CD14-positive monocyte (primary cell): ENCODE measurements at places on chromosomes 12 and 14. TPM values are rescaled to one million over a fixed set of nuclear protein-coding genes. Genes with fewer than 3 reads are reported as not detected.
A peak's percentile ranks its signal among the peaks of the same experiment; 100 is the strongest.

DNA sequence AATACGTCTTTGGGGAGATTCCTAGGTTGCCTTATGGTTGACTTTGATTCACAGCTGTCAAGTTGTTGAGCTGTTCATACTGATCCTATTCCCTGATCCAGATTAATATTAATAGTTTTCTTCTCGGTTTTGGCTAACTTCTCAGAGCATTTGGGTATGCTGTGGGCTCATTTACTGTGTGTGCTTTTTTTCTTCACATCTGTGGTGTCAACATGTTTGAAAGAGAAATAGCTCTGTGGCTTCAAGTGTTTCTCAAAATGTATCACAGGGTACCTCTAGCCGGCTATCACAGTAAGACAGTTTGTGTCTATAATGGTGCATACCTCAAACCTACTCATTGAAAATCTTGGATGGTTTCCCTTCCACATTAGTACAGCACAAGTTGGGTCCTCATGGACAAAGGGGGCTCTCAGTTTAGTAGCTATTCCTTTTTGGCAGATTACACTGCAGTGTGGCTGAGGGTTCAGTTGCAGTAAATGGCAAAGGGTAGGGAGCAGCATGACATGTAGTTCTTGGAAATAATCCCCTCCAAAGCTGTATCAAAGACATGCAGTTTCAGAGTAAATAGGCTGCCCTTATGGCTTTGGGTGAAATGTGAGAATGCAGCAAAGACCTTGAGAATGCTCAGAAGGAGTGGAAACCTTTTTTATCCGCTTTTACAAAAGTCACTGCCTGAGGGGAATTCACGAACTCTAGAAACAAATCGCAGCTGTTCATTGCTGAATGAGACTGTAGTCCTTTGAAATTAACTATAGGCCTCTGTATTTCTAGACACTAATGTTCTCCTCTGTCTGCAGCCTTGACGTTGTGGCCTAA is 102.4 kb upstream of the ATF1 start:
- DNase-seq: no peak

DNA sequence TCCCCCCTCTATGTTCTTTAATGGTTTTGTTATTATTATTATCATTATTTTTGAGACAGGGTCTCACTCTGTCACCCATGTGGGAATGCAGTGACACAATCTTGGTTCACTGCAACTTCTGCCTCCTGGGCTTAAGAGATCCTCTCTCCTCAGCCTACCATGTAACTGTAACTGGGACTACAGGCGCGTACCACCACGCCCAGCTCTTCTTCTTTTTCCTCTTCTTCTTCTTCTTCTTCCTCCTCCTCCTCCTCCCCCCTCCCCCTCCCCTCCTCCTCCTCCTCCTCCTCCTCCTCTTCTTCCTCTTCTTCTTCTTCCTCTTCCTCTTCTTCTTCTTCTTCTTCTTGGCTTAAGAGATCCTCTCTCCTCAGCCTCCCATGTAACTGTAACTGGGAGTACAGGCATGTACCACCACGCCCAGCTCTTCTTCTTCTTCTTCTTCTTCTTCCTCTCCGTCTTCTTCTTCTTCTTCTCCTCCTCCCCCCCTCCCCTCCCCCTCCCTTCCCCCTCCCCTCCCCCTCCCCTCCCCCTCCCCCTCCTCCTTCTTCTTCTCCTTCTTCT is 5.4 kb upstream of the KRT7 start:
- DNase-seq: peak; percentile 56

- no peak for DNase-seq
Measured at GRCh38 chr12:107512391-107512790, 173.2 kb upstream of the PWP1 start.

GRCh38 chr12:109170324-109170723 is 53.9 kb downstream of the ACACB start:
- peak; percentile 67 for DNase-seq

DNA sequence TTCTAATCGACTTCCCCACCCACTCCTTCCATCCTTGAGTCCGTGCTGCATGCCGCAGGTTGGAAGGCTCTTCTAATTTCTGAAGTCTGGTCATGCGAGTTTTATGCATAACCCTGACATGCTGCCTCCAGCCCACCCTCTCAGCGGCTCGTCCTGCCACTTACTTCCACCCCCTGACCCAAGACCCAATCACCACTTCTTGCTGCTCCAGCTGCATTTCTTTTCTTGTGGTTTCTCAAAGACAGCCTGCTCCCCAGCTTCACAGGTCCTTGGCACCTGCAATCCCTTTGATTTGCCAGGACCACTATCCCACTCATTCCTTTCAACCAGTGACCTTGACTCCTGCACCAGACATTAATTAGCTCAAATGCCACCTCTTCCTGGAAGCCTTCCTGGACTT is 486.7 kb downstream of the VRK1 start:
- no peak for DNase-seq

GRCh38 chr14:68250927-68251768 is 431.6 kb downstream of the RAD51B start:
- no peak for DNase-seq

- DNase-seq: no peak
Measured at GRCh38 chr12:123516216-123516780, 17.2 kb downstream of the RILPL1 start.

DNA sequence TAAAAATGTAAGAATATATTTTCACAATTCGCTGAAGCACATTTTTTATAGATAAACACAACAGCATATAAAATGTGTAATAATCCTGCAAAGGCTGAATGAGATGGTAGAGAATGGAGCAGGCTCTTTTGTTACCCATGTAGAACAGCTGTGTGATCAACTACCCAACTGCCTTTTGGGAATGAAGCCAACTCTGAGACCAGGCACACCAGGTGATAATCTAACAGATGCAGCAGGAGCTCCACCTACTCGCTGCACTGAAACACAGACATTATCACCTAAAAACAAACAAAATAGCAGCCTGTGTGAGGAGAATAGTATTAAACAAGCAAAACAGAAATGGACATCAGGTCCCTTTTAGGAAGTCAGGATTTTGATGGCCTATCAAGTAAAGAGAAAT is 183.3 kb downstream of the CCDC59 start:
- DNase-seq: no peak

DNA sequence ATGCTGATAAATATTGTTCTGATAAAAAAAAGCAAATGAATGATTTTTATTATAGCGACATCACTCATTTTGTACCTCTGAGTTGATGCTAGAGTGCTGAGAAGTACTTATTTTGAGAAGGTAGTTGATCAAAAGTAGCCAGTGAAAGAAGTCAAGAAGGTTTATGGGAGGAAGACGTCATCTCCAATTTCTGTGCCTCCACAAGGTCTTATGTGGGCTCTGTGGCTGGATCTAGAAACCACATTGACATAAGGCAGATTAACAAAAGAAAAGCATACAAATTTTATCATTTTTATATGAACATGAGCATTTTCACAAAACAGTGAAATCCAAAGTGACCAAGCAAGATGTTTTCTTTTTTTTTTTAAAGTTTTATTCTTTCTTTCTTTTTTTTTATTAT is 289.5 kb upstream of the FAR2 start:
- DNase-seq: no peak

- no peak for DNase-seq
Measured at GRCh38 chr14:58969951-58970751, 218.3 kb upstream of the DAAM1 start.

DNA sequence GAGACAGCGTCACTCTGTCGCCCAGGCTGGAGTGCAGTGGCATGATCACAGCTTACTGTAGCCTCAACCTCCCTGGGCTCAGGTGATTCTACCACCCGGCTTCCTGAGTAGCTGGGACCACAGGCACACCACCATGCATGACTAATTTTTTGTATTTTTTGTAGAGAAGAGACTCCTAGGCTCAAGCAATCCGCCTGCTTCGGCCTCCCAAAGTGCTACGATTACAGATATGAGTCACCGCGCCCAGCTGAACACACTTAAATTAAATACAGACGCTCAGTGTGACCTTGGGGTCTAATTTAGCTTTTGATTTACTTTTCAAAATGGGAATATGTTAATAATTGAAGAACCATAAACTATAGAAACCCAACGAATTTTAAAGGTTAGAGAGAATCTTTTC is 77.2 kb downstream of the C2CD5 start:
- no peak for DNase-seq

- no peak for DNase-seq
Measured at GRCh38 chr14:100063314-100063941, 1.8 kb upstream of the EVL start.

GRCh38 chr12:124837958-124838803 is 25.5 kb downstream of the SCARB1 start:
- no peak for DNase-seq

DNA sequence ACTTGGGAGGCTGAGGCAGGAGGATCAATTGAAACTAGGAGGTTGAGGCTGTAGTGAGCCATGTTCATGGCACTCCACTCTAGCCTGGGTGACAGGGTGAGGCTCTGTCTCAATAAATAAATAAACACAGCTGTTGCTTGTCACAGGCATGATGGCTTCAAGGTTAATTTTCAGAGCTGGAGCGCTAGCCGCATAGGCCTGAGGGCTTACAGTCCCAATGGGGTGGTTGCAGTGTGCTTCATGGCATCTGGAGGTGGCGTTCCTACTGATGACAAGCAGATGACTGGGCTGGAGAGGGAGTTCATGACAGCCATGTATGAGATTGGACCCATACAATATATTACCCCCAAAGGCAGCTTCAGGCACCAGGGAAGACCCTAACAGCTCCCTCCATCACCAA is 1.6 kb upstream of the FMNL3 start:
- no peak for DNase-seq

GRCh38 chr12:125314051-125314755 is 249.0 kb downstream of the AACS start:
- DNase-seq: no peak

- DNase-seq: no peak
Measured at GRCh38 chr12:18054925-18055619, 34.9 kb downstream of the RERGL start.

GRCh38 chr12:69575346-69575745 is 9.9 kb upstream of the CCT2 start:
- no peak for DNase-seq

- no peak for DNase-seq
Measured at GRCh38 chr14:79708426-79709388, 502.6 kb downstream of the DIO2 start.

DNA sequence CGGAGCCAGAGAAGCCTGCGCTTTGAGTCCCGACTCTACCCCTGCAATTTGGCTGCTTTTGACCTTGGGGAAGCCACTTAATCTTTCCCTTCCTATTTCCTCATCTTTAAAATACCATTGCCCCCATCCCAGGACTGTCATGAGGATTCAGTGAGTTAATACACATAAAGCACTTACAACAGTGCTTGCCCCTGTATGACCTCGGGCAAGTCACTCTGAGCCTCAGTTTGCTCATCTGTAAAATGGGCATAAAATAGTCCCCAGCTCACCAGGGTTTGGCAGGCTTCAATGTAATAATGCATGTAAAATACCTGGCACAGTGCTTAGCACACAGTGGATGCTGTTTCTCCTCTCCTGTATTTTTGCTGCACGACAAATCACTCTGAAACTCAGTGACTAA is 278.7 kb upstream of the PWP1 start:
- no peak for DNase-seq

DNA sequence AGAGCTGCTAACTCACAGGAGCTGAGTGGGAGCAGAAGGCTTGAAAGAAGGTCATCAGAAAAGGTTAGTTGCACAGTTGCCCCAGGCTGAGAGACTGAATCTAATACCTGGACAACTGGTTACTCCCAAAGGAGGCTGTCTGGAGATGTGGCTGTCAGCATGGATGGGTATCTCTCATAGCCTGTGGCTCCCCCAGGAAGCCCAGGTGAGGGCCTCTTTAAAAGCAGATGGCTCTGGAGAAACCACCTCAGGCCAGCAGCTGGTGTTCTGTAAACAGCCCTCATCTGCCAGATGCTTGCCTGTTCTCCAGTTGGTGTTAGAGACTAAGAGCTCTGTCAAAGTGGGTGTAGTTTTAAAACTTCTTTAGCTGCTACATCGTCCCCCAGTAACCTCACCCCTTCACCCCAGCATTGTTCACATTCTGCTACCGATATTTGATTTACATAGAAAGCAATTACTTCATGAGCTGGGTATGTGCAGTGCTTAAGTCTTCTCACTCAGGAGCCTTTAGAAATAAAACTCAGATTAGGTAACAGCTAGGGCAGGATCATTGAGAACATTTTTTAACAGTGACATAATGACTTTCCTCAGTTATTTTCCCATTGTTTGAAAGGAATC is 25.8 kb downstream of the DACT1 start:
- DNase-seq: no peak

DNA sequence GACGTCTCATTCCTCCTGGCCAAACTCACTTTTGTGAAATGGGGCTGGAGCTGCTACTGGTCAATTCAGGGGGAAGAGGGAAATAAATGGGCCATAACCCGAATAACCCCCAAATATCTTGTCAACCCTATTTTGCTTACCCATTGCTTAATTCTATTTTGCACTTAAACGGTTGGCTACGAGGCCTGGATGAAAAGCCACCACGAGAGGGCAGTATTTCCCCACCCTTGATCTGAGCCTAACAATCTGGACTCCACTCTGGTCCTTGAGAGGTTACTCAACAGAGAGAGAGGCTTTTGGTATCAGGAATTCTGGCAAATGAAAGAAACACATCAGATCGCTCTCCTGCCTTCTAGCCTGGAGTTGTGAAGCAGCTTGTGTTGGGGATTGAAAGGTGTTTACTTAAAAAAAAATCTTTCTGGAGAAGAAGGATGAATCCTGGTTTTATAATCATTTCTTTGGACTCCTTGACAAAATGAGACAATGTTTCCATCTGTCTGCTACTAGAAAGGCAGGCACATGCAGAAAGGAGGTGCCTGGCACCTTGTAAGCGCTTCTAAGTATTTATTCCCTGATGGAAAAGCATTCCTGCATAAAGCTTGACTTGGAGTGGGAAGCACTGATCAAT is 22.4 kb upstream of the FBXO21 start:
- peak; percentile 32 for DNase-seq

DNA sequence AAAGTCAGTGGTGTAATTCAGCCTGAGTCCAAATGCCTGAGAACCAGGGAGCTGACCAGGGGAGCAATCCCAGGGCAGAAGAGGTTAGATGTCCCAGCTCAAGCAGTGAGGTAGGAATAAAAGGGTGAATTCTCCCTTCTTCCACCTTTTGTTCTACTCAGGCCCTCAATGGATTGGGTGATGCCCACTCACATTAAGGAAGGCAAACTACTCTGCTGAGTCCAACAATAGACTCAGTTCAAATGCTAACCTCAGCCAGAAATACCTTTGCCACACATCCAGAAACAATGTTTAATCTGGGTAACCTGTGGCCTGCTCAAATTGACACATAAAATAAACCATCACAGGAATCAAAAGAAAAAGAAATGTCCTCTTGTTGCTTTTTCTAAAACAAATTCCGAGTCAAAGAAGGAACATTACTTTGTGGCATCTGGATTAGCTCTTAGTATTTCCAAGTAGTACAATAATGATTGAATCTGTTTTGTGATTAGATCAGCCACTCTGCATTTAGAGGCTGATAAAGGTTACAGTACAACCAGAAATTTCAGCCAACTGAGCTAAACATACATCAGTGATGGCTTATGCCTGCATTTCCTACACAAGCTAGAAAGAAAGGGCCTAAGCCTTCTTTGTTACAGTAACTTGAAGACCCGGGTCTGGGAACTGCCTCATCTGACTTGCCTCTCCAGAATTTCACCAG is 43.6 kb upstream of the TRIM9 start:
- no peak for DNase-seq

- DNase-seq: no peak
Measured at GRCh38 chr12:64938179-64938578, 113.7 kb downstream of the TBC1D30 start.

GRCh38 chr14:30657050-30657449 is 34.9 kb downstream of the SCFD1 start:
- no peak for DNase-seq

The DCAF5 gene
- 48.6 and 55.1 TPM in 2 replicates for polyA plus RNA-seq

The P2RX2 gene
- polyA plus RNA-seq: not detected in 2 replicates

The PTGER2 gene
- polyA plus RNA-seq: 72.8 TPM

The PZP gene
- polyA plus RNA-seq: not detected

The FGD6 gene
- polyA plus RNA-seq: 5.3 TPM

The MMP17 gene
- 3.0 TPM for polyA plus RNA-seq

The AQP5 gene
- polyA plus RNA-seq: not detected

The HSP90B1 gene
- polyA plus RNA-seq: 177 TPM
